ENCODE measurements at places on chromosomes 1 and 21.

DNA sequence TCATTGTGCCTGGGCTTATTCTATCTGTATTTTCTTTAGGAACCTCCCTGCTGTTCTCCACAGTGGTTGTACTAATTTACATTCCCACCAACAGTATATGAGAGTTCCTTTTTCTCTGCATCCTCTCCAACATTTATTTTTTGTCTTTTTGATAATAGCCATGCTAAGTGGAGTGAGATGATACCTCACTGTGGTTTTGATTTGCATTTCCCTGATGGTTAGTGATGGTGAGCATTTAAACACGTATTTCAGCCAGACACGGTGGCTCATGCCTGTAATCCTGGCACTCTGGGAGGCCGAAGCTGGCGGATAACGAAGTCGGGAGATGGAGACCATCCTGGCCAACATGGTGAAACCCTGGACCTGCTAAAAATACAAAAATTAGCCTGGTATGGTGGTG is 57.9 kb downstream of the SLAMF6 start:
- no peak for DNase-seq

GRCh38 chr1:29798699-29799566 is 562.6 kb downstream of the PTPRU start:
- DNase-seq: no peak

DNA sequence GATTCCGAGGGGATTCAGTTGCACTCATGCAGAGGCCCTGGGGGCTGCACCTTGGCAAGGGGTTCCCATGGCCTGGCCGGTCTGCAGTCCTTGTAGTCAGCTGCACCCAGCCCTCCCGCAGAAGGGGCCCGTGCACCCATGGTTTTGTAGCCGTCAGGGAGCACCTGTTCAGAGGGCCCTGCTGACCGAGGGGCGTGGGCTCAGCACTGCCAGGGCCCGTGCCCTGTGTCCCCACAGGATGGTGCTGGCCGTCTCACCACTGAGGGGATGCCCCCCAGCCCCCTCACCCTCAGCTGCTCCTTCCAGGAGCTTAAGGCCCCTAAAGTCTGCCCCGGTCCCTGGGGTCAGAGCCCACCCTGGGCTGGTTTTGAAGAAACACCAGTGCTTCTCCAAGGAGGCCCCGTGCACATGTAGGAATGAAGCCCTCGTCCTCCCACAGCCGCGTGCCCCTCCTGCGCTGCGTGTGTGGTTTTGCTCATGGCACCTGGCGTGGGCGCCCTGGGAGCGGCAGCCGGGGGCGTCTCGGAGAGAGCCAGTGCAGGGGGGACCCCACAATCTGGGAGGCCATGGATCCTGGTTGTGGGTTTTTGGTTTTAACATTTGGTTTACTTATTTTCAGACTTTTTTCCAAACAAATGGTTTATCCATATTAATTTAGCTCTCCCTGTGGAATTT is 40.1 kb downstream of the PRKCZ start:
- no peak for DNase-seq

GRCh38 chr1:192108161-192108560 is 50.1 kb upstream of the RGS18 start:
- no peak for DNase-seq

DNA sequence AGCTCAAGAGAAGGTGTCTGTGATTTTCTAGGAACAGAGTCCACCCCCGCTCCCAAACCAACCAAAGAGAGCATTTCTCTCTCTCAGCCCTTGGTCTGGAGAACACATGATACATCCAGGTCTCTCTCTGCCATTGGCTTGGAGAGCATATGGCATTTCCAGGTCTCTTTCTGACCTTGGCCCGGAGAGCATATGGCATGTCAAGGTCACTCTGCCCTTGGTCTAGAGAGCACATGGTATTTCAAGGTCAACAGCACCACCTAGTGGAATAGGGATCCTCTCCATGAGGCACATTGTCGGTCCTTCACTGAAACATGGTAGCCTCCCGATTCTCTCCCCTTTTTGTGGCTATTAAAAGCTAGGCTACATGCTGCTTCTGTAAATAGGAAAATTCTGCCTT is 437.7 kb upstream of the OLFM3 start:
- DNase-seq: no peak

GRCh38 chr1:11802616-11802972 is 3.2 kb downstream of the MTHFR start:
- DNase-seq: no peak

- no peak for DNase-seq
These were observed 42.4 kb downstream of the PATJ start for GRCh38 chr1:61784726-61785125.

- no peak for DNase-seq
These were observed 28.2 kb upstream of the KCNJ6 start for GRCh38 chr21:37944496-37944895.

DNA sequence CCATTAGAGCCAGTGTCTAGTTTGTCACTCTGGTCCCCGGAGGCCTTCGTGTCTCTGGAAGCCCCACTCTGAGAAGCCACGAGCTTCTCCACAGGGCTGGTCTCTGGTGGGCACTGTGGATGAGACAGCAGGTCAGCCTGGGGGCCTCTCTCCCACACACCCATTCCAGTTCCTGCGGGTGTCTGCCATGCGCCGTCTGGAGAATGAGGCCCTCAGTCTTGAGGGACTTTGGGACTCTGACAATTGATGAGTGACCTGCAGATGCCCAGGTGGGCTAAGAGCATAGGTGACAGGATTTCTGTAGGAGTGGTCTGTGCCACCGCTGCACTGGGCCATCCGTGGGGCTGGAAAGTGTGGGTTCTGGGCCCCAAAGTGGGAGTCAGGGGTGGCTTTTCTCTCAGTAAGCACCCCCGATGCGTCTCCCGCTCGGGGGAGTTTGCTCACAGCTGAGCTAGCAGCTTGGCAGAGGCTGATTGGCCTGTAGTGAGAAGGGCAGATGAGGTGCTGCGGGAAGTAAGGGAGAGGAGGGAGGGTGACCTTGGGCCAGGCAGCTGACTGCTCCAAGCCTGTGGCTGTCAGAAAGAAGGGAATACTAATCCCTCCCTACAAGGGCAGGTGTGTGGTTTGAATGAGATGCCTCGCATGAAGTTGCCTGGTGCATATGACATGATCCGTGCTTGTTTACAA is 26.4 kb downstream of the LHX4 start:
- no peak for DNase-seq

DNA sequence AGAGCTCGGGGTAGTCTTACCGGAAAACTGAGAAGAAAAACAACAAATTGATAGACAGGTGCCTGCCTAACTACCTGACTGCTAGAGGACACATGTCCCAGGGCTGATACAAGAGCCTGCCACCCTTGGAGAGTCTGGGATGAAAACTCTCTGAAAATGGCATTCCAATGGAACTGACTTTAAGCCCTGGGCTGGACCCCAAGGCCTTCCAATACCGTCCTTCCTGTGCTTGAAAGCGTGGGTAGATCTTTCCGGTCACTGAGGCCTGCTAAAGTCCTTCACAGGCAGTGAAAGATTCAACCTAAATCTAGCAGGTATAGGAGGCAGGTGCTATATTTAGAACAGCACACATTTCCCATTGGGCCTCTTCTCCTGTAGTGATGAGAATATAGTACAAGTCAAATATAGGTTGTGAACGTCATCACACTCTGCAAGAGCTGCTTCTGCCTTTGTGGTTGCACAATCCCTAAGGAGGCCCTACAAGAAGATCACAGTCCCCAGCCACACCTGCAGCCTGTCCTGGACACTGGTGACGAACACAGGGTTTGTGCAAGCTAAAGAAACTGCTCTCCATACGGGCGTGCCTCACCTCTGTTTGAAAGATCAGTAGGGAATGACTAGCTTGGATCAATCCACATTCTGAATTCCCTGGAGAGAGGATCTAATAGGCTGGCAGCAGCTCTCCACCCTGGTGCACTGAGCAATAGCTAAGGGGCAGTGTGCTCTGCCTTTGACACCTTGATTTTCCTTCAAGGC is 876 bp upstream of the CHML start:
- DNase-seq: no peak

DNA sequence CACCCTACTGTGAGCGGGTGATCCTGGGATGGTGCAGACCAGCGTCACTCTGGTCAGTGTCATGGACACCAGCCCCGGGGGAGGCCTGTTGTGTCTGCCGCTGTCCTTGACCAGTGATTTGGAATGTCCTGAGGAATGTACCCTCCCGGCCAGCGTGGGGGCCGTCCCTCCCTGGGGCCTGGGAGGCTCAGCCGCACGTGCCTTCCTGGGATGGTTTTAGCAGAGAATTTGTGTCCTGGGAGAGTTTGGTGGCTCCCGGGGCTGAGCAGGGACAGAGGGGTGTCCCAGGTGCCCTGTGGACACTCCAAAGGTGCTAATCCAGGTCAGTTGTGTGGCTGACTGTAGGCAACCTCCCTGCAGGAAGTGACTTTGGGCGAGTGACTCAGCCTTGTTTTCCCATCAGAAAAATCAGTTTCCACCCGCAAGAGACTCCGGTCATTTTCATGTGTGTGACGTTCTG is 6.2 kb downstream of the ARHGEF16 start:
- DNase-seq: peak; percentile 42

DNA sequence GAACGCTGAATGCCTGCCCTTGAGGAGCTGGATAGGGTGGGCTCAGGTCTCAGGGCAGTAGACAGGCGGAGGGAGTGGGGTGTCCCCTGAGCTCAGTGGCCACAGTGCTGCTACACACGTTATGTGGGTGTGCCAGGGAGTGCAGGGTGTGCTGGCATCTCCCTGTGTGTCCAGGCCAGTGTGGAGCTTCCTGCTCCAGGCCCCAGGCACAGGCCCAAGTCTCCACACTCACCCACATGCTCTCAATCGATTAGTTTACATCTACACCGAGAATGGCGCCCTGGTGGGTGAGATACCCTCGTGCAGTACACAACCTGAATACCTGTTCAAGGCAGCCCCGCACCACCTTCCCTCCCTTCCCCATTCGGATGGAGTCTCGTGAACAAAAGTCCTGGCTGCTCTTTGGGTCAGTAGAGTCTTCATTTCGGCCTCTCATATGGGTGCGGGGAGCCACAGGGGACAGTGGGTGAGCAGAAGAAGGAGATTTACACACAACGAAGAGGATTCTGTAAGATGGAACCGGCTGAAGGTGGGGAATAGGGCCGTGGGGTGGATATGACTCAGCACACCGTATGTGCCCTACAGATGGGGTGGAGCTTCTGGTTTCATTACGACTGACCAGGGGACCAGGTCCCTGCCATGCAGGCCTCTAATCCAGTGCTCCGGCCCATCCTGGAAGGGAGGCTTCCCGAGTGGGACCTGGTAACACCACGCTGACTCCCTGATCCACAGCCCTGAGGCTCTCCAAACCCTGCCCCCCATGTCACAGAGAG is 93.3 kb downstream of the SPSB1 start:
- no peak for DNase-seq

GRCh38 chr1:223035724-223036478 is 107.1 kb downstream of the TLR5 start:
- DNase-seq: no peak

DNA sequence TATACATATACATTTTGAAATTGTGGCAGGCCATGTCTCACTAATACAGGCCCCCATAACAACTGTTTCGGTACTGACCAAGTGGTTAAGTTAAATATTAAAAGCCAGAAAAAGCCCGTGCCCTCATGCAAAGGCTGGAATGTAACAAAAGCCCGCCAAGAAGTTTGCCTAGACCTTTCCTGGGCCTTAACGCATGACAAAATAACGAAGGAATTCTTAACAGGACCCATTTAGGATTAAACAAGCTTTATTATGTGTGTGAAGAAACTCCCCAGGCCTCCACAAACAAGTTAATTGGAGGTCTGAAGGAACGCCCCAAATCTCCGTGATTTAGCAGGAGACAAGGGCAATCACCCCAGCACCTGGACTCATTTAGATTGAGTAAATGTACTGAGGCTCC is 42.4 kb downstream of the TNFSF4 start:
- DNase-seq: no peak

- peak; percentile 91 for DNase-seq
These were observed 189.1 kb downstream of the RASAL2 start for GRCh38 chr1:178282949-178283367.

DNA sequence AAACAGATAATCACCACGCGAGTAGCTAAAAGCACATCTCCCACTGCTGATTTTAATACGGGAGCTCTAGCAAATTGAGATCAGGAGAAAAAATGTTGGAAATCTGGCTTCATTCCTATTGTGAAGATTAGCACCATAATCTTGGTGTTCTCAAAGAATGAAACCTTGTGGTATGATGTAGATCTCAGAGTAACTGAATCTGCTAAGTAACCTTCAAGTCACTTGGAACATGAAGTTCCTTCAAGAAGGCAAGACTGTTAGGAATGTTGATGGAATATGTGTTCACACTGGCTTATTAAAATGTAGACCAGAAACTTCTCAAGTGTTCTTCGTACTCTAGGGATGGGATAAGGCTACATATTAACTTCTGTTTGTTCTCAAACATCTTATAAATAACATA is 117.4 kb upstream of the CHRM3 start:
- DNase-seq: no peak

- peak; percentile 89 for DNase-seq
These were observed 82.9 kb downstream of the HLX start for GRCh38 chr1:220962031-220962751.

DNA sequence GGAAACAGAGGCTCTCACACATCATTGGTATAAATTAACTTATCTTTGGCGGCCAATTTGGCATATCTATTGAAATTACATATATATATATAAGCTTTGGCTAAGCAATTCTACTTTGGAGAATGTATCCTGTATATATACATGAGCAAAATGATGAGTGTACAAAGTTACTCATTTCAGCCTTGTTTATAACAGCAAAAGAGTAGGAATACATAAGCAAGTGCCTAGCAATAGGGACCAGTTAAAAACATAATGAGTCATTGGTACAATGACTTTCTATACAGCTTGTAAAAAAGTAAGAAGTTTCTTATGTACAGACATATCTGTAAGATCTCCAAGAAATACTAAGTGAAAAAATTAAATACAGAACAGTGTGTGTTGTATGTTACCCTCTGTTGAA is 190.8 kb downstream of the LTN1 start:
- DNase-seq: peak; percentile 33

GRCh38 chr1:154198756-154199562 is 7.1 kb upstream of the TPM3 start:
- DNase-seq: peak; percentile 78

DNA sequence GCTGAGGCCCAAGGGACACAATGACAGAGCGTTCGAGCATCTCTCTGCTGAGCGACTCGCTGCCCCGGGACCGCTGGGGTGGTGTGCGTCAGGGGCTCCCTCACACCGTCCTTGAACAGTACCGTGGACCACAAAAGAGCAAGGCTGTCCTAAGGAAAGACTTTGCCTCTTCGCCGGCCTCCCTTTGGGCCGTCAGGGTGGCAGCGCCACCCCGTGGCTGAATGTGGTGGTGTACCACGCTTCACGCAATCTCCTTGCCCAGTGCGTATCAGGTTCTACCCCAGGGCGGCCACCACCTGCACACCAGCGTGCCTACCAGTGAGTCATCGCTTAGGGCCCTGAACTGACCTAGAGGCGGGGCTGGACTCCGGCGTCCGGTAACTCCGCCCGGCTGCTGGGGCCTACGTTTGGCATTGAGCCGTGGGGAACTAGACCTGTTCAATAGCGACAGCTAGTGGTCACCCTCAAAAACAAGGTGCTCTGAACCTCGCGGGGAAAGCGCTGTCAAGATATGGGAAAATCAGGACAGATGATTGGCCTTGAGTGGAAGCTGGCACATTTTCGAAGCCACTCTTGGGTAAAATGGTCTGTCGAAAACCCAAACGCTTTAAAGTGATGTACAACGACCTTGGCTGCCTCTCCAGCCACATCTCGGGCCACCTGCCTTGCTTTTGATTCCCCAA is 8.1 kb upstream of the TRAF3IP3 start:
- peak; percentile 96 for DNase-seq
